ENCODE measurements at places on chromosomes 11 and 22.

DNA sequence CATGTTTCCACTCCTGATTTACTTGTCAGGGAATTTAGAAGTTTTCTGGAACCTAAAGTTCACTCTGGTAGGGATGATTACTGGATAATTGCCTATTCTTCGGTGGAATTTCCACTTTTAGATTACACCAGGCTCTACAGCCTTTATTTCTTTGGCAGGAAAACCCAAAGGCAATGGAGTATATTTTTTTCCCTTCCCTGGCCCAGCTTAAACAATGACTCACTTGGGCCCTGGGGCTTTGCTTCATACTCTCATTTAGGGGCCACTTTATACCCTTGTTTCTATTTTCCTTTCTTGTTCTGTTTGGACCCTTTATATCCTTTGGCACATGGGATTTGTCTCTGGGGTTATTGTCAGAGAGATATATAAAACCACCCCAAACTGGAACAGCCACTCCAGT, 114.7 kb downstream of the CSTPP1 start:
- DNase-seq: no peak

DNA sequence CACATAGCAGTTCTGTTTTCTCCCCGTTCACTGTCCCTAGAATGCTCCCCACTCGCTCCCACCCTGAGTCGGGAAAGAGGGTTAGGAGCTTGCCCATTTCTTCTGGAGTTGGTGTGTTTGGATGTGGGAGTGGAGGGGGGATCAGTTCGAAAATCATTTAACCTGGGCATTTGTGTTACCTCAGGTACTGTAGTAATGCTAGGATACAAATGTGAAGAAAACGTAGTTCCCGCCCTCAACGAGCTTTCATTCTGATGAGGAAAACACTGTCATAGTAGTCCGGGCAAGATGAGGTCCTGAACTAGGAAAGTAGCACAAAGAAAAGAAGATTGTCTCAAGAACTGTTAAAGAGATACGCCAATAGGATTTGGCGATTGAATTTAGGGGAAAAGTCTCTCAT, 539 bp downstream of the SDHD start:
- DNase-seq: no peak

DNA sequence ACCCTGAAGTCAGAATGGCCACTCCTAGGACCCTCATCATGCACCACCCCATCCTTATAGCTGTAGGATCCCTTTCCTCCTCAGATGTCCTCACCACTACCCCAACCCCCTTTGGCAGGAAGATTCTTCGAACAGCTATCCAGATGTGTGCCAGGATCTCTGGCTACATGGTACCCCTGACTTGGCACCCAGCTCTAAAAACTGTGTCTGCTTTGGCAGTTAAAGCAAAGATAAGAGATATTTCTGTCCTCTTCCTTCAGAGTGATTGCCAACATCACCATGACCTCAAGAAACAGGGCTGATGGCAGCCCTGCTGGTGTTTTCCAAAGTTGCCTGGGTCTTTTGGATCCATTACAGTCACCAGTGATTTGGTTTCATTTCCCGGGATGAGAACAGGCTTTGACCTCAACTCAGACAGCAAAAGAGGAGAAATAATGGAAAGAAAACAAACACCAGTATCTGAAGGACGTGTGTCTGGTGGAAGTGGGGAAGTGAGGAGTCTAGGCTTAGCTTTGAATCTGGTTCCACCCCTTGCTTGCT, 4.3 kb upstream of the NRIP3 start:
- no peak for DNase-seq

DNA sequence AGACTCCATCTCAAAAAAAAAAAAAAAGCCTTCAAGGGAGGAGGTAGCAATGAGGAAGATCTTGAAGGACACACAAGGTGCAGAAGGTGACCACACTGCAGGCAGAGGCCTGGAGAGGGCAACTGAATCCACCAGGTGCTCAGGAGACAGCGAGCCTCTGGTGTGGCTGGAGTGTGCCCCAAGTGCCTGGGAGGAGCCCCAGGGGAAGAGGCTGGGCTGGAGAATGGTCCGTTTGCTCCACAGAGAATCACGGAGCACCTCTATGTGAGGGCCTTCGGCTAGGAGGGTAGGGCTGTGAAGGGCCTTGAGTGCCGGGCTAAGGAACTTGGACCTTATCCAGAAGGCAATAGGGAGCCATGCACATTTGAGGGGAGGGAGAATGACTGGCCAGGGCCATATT, 50.3 kb downstream of the ARRB1 start:
- no peak for DNase-seq

DNA sequence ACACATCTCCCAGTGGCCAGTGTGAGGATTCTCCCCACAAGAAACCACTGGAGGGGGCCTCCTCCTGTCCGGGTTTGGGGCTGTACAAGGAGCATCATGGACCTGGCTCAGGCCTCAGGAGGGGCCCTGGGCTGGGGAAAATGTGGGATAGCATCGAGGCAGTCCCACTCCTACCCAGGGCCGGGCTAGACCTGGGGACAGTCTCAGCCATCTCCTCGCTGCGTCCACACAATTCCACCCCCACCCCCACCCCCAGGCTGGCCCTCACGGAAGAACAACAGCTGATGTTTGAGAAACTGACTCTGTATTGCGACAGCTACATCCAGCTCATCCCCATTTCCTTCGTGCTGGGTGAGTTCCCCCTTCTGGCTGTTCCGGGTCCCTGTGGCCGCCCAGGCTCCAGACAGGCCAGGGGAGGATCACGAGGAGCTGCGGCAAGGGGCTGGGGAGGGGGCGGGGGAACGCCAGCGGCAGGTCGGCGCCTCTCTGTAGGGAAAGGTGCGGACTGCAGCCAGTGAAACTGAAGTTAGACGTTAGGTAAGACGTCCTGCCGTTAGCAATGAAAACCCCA, 4.8 kb downstream of the BEST1 start:
- no peak for DNase-seq

- no peak for DNase-seq
Measured at GRCh38 chr11:103619938-103620337, 416.5 kb upstream of the DDI1 start.

DNA sequence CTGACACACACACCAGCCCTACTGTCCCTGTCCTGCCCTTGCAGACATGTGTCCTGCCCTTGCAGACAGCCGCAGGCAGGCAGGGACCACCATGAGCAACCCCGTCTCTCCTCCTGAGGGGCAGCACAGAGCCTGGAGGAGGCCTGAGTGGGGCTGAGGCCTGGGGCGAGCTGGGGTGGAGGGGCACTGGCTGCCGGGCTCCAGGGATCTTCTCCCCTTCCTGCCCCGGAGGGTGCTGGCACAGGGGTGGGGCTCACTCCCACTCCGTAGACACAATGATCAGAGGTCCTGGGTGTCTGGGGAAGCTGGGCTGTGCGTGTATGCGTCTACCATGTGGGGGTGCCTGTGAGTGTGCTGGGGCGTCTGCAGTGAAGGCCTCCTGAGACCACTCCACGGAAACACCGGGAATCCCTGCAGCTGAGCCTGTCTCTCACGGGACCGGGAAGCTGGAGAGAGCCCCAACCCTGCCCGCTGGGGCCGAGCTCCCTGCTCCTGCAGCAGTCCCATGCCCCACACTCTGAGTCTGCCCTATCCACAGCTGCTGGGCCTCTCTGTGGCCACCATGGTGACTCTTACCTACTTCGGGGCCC, 588 bp downstream of the TSPAN32 start:
- no peak for DNase-seq
